ENCODE measurements at places on chromosomes 1 and 21.

DNA sequence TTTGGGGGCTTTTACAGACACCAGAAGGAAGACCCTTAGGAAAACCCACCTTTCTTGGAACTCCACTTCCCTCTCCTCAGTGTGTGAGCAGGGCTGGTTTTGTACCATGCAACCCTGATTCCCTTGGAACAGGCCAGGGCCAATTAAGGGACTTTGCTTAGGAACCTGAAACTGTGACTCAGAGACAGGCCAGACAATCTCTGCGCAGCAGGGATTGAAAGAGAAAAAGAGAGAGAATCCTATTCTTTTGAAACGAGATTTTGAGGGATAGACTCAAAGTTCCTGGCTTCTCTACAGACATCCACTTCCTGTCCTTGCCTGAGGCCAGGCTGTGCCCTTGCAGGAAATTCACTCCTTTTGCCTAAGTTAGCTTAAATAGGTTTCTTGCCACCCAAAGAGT is 23.1 kb upstream of the C1orf198 start:
- no peak for DNase-seq

GRCh38 chr1:225806249-225806648 is 3.7 kb upstream of the EPHX1 start:
- DNase-seq = no peak

DNA sequence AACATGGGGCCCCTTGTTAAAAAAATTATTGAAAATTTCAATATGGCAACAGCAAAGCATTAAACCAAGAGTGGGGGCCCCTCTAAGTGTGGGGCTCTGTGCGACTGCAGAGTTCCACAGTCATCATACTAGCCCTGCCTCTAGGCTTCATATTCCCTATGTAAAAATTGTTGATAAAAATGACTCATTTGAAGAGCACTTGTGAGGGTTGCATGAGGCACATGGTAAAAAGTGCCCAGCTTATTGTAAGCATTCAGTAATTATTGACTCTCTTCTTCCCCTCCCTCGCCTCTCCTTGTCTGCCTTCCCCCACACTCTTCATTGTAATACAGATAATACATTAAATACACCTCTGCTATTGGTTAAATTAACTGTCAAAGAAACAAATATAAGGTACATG is 86.7 kb upstream of the PTBP2 start:
- peak; percentile 73 for DNase-seq

GRCh38 chr1:175708787-175709186 is 34.6 kb downstream of the TNR start:
- DNase-seq = no peak

DNA sequence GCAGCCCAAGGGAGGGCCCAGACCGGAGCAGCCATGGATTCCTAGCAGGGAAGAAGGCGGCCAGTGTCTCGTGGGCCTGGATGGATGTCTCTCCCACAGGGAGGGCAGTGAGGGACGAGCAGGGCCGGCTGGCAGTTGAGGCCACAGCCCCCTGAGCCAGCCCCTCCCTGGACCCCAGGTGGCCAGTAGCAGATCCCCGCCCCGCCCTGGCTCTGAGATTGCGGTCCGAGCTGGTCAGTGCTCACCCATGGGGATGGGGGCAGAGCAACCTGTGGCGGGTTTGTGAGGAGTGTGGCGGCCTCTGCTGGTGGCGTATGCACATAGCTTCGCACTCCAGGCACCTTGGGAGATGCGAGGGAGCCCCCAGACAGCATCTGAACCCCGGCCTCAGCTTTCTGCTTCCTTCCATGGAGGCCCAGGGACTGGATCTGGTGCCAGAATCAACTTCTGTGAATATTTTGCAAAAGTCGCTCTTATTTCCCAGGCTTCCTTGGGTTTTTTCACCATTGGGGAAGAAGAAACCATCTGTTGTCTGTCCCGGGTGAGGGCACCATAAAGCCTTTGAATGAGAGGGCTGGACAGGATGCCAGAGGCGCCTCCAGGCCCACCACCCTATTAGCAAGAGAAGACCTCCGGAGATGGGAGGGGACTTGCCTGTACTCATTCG is 8.4 kb upstream of the KCNN3 start:
- peak; percentile 82 for DNase-seq

- peak; percentile 83 for DNase-seq
Observed at GRCh38 chr1:58785442-58786058, 1.7 kb upstream of the JUN start.

- DNase-seq = no peak
Observed at GRCh38 chr1:156551066-156551643, 21.2 kb downstream of the IQGAP3 start.

DNA sequence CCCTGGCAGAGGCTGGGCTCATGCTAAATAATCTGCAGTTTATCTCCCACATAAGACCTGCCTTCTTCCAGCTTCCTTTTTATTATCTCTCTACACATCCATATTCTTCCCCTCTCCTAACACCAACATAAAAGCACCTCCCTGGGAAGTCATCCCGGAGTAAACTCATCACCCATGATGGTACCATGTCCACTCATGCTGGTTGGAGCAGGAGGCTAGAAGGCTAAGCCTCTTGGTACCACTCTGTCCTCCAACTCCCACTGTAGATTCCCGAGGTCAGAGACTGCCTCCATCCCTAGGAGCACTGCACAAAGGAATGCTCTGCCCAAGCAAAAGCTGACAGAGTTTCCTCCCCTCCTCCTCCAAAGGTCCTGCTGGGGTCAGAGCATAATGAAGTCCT is 4.2 kb downstream of the DENND2D start:
- DNase-seq = no peak

DNA sequence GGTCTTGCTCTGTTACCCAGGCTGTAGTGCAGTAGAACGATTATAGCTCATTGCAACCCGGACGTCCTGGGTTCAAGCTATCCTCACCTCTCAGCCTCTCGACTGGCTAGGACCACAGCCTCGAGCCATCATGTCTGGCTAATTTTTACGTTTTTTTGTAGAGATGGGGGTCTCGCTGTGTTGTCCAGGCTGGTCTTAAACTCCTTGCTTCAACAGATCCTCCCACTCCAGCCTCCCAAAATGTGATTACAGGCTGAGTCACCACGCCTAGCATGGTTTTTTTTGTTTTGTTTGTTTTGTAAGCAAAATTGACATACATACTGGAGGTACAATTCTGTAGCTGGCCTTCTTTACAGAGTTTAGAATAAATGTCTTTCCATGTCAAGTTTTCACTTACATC is 994 bp upstream of the LAMTOR5 start:
- DNase-seq = no peak

- no peak for DNase-seq
Observed at GRCh38 chr1:47918257-47918867, 78.8 kb downstream of the TRABD2B start.

- no peak for DNase-seq
Observed at GRCh38 chr1:158075078-158075477, 81.6 kb downstream of the KIRREL1 start.

DNA sequence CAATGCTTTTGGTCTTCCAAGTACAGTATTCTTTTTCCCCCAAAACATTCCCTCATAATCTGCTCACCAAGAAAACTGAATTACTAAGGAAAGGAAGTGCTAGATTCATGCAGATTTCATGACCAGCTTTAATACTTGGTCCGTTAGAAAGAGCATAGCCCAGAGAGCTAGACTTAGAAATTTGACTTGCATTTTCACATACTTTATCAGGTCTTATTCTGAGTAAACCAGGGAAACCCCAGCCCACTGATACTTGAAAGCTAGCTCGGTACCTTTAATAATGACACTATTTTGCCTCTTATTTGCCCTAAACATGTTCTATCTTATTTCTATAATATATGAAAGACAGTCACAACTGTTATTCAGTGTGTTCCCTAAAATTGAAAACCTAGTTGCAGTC is 204.5 kb downstream of the TTLL7 start:
- DNase-seq = no peak
